ENCODE measurements at places on chromosomes 2 and 18.

- no peak for DNase-seq
Measured at GRCh38 chr2:96893289-96894150, 23.6 kb upstream of the SEMA4C start.

DNA sequence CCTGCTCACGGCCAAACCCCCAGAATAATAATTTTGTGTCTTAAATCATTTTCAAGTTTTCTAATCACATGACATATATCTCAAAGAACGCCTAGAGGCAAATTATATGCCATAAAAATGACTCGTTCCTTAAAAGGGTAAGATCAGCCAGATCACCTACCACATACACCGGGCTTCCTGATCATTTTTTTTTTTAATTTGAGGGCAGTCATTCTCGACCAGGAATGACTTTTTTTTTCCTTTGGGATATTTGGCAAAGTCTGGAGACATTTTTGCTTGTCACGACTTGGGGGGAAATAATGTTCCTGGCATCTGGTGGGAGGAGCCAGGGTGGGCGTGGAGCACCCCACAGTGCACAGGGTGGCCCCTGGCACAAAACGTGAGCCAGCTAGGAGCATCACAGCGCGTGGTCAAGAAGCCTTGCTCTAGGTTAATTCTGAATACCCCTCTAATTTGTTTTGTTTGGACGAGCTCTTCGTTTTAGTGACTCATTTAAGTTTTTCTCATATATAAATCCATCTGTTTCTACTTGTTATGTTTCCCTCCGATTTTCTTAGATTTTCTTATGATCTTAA, 94.9 kb downstream of the TWIST2 start:
- DNase-seq, result no peak

- no peak for DNase-seq
Measured at GRCh38 chr2:47501374-47502200, 98.6 kb downstream of the MSH2 start.

GRCh38 chr18:56509656-56510055, 128.7 kb downstream of the TXNL1 start:
- DNase-seq, result no peak

- no peak for DNase-seq
Measured at GRCh38 chr2:48719480-48720177, 35.9 kb downstream of the LHCGR start.

- no peak for DNase-seq
Measured at GRCh38 chr2:23206650-23207049, 178.3 kb upstream of the KLHL29 start.

DNA sequence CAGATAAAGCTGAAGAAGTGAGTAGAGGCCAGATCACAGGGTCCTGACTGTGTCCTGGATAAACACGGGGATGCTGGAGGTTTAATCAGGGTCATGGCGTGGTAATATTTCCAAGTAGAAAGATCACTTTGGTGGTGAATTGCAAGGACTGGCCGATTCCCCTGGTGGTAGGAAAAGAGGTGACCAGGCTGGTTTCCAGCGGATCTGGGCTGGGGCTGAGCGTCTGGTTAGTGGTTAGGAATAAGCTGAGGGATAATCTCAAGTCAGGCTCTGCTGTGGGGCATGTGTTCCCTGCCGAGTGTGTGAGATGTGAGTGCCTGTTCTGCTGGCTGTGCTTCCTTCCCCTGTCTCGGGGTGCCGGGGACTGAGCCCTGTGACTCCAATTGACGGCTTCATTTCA, 484.0 kb downstream of the TSN start:
- DNase-seq, result no peak

DNA sequence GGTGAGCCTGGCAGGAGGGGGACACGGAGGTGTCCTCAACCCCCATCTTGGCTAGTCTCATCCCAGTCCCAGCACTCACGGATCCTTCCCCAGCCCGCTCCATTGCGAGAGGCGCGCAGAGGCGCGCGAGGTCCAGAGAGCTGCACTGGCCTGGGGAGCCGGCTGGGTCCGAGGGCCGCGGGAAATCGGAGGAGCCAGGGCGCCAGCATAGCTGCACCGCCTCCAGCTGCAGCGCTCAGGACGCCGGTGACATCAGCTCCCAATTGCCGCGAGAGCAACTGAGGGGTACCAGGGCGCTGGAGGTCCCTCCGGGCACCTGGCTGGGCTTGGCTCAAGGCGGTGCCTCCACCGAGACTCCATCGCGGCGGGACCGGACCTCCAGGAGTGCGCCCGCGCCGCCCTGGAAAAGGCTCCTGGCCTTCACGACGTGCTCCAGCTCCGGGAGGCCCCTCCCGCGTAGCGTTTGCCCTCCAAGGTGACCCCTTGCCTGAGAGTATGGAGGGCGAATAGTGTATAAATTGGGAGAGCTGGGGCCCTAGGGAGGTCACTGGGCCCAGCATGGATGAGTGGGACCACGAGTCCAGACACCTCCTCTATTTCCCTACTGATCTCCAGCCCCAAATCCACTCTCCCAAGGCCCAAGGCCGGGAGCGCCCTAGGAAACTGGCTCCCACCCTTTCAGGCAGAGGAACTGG, 5.5 kb downstream of the RTKN start:
- DNase-seq, result no peak

GRCh38 chr2:112883669-112884068, 27.3 kb upstream of the IL37 start:
- no peak for DNase-seq

DNA sequence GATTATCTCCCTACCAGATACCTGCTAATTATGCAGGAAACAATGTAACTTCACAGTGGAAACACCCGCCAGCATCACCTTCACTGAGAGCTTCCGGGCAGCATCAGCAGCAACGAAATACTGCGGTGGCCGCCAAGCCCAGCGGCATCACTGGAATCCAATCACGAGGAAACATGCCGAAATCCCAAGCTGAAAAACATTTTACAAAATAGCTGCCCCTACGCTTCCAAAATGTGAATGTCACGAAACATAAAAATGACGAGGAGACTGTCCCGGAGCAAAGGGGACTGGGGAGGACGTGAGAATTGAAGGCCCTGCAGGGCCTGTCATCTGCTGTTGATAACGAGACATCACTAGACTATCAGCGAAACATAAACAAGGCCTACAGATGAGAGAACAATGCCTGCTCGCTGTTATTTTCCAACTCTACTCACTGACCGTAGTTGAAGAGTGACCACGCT, 82.6 kb downstream of the HDAC4 start:
- no peak for DNase-seq

- no peak for DNase-seq
Measured at GRCh38 chr18:48638896-48639771, 100.3 kb downstream of the CTIF start.

DNA sequence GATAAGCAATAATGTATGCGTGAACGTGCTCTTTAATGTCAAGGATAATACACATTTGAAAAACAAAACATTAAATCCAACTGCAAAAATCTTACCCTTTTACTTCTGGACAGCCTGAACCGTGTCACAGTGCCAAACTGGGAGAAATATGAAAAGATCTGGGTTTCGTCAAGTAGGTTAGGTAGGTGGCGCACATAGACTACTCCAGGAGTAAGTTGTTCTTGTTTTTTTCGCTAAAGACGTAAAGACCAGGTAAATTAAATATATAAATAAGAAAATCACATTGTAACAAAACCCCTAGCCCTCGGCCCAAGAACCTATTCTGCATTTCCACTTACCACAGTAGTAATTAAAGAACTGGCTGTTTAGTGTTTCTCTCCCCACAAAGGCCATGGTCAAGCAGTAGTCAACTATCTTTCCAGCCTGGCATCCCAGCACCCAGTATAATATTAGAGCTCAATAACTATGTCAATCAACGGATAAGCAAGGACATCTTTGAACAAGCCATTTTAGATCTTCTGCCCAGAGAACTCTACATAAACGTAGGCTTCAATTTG, 1.1 kb downstream of the NIFK start:
- no peak for DNase-seq

- DNase-seq, result no peak
Measured at GRCh38 chr18:78979056-78979729, 425 bp upstream of the SALL3 start.

DNA sequence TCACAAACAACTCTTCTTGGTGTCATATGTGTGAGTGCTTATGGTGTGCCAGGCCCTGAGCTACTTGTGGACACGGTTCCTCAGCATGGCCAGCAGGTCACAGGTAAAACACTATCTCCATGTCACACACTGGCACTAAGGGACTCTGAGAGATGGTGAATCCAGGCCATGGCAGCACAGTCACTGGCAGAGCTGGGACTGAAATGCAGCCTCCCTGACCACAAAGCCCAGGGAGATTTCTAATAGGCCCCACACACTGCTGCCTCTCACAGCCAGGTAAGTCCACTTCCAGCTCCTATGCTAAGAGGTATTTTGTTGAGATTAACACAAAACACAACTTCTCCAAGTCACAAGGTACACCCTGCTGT, 92.0 kb downstream of the ACTR2 start:
- no peak for DNase-seq

DNA sequence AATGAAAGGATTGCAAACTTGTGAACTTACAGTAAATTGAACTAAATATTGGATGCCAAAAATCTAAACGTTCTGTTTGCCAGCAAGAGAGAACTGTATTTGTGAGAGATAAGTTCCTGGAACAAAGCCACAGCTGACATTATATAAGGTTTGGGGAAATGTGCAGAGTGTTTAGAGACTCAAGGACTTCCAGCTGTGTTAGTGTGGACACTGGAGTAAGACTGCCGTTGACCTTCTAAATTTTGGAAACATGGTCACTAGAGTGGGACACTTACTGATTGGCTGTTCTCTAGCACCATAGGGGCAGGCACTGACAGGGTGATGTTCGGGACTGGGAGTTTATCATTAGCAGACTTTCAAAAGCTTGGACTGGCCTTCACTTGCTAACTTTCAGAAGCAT, 40.5 kb downstream of the SCN9A start:
- DNase-seq, result no peak

GRCh38 chr2:114083717-114084387, 194.0 kb downstream of the ACTR3 start:
- DNase-seq, result no peak

GRCh38 chr2:7899923-7900322, 781.9 kb upstream of the ID2 start:
- no peak for DNase-seq

DNA sequence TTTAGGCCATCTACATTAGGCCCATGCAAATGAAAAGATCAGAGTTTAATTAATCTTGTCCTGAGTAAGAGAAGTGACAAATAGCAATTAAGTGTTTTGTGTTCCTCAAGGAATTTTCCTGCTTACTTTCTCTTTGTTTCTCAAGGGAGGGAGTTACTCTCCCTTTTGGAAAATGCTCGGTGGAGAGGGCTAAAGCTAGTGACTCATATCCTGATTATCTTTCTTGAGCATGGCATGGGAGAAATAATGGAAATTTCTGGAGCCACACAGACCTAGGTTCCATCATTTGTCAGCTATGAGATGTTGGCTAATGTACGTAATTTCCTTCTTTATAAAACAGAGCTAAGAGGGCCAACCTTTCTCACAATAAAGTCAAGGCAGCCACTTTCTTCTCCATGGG, 177.1 kb downstream of the ETAA1 start:
- no peak for DNase-seq

DNA sequence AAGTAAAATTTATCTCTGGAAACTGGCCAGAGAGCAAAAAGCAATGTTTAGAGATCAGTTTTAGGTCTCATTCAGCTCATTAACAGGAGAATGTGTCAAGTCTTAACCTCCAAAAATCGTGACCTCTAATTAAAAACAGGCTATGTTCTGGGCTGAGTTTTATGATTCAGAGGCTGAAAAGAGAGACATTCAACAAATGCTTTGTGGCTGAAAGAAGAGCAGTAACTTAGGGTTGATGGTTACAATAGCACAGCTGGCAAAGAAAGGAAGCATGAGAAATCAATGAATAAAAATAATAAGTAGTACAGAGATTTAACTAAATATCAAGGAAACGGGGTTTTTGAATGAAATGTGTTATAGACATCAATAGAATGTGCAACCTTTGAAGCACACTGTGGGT, 13.1 kb downstream of the TGIF1 start:
- no peak for DNase-seq

DNA sequence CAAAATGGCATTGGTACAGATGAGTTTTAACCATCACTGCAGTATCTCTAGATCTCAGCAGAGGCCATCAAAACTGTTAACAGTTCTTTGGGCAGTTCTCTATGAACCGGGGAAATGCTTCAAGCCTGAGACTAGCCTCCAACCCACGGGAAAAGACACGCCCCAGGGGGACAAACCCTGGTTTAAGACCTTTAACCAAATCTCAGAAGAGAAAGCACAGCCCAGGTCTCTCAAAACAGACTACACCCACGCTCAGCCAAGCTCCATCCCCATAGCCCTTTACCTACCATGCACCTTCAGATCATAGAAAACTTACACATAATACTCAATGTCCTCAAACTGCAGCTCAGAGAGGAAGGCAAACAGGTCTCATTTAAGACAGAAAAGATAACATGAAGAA, 78.3 kb downstream of the TMEM163 start:
- no peak for DNase-seq

DNA sequence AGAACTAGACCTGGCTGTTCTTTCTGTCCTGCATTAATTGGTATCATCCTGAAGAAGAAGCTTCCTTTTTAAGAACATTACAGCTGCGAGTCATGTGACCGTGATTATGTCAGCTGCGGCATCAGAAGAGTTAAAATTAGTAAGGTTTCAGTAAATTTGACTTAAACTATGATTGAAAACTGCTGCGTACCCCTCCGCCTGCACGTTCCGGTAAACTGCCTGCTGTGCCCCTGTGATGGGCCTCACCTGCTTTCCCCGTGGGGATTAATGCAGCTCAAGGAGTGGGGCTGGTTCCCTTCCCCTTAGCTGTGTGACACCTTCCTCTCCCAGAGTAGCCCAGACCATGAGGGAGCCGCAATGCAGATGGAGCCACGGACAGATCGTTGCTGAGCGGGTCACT, 36.1 kb upstream of the MYO3B start:
- no peak for DNase-seq

GRCh38 chr2:25597881-25598280, 75.5 kb downstream of the DTNB start:
- no peak for DNase-seq

DNA sequence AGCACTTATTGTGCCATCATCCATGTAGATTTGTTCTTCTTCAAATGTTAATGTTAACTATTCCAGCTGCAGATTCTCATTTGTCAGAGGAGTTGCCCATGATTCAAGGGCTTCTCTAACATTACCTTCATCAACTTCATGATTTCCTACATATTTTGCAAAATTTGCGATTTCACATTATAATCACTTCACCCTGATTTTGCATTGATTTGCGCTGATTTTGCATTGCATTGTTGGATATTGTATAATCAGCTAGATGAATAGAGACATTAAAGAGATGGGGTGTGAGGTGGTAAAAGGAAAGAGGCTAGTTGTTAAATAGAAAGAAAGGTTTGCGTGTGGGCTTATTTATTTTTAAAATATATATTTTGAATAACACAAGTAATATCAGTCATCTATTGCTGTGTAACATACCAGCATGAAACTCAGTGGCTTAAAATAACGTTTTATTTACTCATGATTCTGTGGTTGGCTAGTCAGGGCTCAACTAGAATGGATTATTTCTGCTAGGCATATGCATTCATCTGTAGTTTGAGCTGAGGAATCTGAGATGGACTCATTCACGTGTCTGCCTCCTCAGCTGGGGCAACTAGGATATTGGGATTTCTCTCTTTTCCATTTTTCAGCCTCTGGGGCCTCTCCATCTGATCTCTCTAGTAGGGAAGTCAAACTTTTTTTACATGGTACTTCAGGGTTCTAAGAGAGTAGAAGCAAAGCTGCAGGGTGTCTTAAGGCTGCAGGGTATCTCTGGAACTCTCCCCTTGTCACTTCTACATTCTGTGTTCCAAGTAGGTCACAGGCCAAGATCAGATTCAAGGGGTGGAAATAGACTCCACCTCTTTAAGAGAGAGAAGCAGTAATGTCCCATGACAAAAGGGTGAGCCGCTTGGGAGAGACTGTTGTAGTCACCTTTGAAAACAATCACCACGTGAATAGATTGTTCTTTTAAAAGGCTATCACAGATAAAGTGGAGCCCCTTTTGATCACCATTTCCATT, 2.2 kb upstream of the CAVIN2 start:
- no peak for DNase-seq

Data from stimulated activated CD4-positive, alpha-beta T cell treated with anti-CD3 and anti-CD28 coated beads, Interleukin-1b, Interleukin-23, amount 100 ng/mL, for 1 hour (primary cell).